Activated T-helper 1 cell treated with Interleukin-2 at 50 U/mL for 16 hours (primary cell): ENCODE measurements at places on chromosomes 5 and 9.
A peak's percentile ranks its signal among the peaks of the same experiment; 100 is the strongest.

DNA sequence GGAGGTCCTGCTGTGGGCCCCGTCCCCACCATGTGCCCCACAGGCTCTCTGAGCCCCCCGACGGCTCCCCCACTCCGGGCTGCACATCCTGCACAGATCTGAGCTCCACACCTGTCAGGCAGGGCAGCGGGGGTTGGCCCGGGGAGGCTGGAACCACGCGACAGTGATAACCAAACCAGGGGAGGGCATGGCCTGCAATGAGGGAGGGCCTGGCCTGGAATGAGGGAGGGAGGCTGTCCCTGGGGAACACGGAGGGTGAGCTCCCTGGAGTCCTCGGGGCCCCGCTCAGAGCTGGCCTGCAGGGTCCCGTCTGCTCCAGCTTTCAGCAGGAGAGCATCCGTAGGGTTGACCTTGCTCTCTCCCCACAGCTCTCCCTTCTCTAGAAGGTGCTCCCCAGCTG, 30.5 kb downstream of the SLC9A3 start:
- no peak for DNase-seq

DNA sequence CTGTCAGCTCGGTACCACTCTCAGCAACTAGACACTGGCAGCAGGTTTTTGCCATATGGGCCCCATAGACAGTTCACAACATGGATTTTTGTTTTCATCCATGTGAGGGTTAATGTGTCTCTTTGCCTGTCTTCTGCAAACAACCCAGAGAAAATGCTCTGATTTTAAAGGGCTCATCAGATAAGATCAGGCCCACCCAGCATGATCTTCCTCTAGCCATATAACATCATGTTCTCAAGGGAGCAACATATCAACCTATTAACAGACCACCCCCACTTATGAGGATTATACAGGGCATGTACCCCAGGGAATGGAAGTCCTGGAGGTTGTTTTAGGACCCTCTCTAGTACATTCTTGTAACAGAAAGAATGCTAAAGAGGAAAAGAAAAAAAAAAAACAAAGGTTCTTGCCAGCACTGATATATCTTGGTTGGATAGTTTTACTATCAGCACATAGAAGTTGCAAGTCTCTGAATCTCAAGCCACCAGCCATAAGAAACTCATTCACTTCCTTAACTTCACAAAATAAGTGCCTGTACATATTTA, 1015.1 kb downstream of the TLE4 start:
- no peak for DNase-seq

DNA sequence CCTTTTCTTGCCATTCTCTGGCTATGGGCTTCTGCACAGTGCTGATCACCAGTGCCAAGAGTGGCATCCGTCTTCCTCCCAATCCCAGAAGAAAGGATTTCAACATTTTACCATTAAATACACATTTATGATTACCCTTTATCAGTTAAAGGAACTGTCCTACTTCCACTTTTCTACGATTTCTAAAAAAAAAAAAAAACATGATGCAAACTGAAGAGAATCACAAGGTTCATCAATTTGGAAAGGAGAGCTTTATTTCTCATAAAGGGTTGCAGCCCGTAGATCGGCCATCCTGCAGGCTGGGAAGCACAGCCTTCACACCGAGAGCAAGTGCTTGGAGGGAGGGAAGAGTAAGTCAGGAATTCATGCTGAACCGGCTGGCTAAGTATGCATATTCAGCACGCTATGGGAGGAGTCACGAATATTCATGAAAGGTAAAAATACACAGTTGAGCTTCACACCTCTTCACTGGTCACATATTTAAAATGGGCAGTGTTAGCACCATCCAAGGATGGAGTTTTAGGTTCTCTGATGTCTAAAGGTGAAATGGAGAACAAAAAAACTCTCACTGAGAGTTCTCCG, 52.5 kb upstream of the SEMA4D start:
- DNase-seq = no peak

GRCh38 chr9:68779558-68780379, 74.7 kb downstream of the PIP5K1B start:
- peak; percentile 90 for DNase-seq

DNA sequence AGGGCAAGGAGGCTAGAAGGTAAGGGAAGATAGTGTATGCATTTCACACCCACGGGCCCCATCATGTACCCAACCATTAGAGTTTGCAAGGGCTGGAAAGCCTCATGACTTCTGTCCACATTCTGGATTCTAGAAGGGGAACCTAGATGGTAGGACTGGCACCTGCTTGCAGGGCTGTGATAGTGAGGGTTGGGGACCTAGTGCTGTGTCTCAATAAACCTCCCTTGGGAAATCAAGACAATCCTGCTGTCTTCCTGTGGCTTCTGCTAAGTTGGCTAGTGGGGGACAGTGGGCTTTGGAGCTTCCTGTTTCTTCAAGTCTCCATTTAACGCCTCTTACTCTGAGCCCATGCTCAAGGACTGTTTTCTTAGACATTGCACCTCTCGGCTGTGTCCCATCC, 43.6 kb upstream of the SYNPO start:
- DNase-seq = no peak

DNA sequence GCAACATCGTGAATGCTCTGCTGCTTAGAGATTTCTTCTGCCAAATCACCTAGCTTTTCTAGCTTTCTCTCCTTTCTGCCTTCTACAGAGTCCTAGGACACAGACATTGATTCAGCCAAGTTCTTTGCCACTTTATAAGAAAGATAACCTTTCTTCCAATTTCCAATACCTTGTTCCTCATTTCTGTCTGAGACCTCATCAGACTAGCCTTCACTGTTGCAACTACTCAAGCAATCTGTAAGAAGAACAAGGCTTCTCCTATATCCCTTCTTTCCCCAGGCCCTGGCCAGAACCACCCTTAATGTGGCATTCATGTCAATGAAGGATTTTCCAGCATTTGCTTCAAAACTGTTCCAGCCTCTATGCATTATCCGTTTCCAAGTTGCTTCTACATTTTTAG, 24.3 kb downstream of the FBXO10 start:
- no peak for DNase-seq

GRCh38 chr9:4417578-4418325, 72.5 kb upstream of the SLC1A1 start:
- DNase-seq = no peak
